ENCODE measurements at places on chromosomes 5 and 9.

DNA sequence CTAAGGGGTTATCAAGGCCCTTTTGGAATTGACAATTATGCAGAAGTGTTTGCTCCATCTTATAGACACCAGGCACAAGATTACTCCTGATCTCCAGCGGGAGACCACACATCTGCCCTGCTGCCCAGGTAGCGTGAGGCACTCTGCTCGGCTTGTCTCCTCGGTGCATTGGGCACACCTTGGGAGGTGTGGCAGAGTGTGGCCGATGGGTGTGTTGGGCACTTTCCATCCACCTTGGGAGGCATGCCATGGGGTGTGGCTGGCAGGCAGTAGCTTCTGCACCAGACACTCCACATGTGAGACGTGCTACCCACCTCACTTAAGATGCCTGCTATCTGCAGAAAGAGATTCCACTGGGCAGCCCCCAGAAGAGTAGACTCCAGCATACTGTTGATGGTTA lies 54.1 kb downstream of the GADD45G start:
- no peak for DNase-seq

GRCh38 chr9:134346151-134346550 lies 19.9 kb downstream of the RXRA start:
- DNase-seq, result no peak

- DNase-seq, result peak; percentile 52
Measured at GRCh38 chr9:106878934-106879333, 16.0 kb downstream of the ZNF462 start.

- DNase-seq, result no peak
Measured at GRCh38 chr5:168104811-168105481, 186.5 kb upstream of the WWC1 start.

DNA sequence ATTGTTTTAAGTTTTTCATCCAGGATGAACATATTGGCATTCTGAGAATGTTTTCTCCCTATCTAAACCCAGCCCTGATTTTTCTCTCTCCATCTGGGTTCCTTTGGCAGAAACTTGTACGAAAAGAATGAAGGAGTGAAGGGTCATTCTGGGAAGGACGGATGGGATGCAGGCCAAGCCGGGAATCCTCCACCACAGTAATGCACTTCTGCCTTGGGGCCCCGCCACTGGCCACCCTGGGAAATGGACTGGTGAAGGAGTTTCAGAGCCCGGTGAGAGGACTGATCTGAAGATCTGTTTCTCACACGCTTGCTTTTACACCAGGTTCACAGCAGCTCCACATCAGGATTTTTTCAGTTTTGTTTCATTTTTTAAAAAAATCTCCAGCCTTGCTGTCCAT lies 554.8 kb downstream of the BNC2 start:
- no peak for DNase-seq

DNA sequence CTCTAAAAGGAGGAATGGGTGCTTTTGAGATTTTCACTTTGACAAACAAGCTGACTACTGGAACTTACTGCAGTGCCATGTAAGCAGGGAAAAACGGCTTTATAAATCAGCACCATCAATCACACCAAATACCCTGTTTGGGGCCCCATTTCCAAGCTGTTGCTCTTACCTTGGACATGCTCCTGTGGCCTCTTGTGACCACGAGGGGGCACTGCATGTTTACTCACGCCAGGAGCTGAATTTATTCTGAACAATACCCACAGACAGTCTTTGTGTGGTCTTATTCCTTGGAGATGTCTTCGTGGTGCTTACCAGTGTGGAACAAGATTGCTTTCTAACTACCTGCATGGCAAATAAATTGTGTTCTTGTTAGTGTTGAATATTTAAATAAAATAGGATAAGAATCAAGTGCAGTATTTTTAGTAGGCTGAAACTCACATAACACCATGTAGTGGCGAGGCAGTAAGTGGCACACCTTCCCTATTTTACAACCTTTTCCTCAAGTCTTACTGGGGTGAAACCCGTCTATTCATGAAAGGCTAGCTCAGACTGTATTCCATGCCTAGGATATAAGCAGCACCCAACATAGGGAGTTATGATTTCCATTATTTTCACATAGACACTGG lies 155.5 kb upstream of the NMUR2 start:
- peak; percentile 67 for DNase-seq

GRCh38 chr5:27494887-27495286 lies 456.5 kb upstream of the CDH9 start:
- no peak for DNase-seq

DNA sequence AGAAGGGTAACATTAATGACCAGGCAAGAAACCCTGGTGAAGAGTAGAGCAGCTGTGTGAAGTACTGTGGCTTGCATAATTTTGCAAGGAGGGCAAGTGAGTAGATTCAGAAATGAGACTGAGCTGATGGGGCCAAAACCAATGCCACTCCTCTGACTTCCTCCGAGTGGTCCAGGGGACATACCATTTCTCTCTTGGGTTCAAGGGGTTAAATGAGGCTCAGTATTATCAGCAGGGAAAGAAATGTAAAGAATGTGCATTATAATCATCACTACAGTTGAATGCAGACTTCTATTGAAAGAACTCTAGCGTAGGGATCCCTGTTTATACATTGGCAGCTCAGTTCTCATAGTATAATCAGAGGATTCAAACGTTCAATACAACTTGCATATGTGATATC lies 9.9 kb downstream of the POLR3G start:
- no peak for DNase-seq

GRCh38 chr5:74272831-74273451 lies 367.6 kb downstream of the ENC1 start:
- DNase-seq, result no peak

DNA sequence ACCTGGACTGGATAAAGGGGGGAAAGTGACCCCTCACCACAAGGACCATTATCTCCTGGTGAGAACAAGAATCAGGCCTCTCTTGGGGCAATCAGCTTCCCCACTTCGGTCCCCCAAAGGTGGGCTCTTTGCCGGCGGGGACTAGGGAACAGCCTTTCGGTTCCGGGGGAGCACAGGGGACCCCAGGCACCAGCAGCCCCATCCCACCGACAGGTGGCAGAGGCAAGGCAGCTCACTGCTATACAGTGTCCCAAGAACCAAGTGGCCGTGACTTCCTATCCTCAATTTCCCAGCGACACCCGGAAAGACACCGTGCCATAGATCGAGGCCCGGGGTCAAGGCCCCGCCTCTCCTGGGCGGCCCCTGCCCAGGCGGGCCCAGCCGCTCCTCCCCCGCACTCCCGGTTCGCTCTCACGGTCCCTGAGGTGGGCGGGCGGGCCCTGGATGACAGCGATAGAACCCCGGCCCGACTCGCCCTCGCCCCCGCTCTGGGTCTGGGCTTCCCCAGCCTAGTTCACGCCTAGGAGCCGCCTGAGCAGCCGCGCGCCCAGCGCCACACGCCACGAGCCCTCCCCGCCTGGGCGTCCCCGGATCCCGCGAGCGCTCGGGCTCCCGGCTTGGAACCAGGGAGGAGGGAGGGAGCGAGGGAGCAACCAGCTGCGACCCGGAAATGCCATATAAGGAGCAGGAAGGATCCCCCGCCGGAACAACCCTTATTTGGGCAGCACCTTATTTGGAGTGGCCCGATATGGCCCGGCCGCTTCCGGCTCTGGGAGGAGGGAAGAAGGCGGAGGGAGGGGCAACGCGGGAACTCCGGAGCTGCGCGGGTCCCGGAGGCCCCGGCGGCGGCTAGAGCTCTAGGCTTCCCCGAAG lies 655 bp upstream of the EGR1 start:
- peak; percentile 98 for DNase-seq

GRCh38 chr9:113570749-113571711 lies 107.5 kb downstream of the RGS3 start:
- DNase-seq, result peak; percentile 6
